ENCODE measurements at places on chromosomes 6 and 20. TPM values are rescaled to one million over a fixed set of nuclear protein-coding genes. Genes with fewer than 3 reads are reported as not detected.

COX4I2 gene
- polyA plus RNA-seq = 3.1 TPM

MYB gene
- polyA plus RNA-seq = 4.3 TPM

RNF182 gene
- polyA plus RNA-seq = 3.5 TPM

PEDS1 gene
- polyA plus RNA-seq = 29.8 TPM

TMEM170B gene
- polyA plus RNA-seq = 8.2 TPM

ADGB gene
- polyA plus RNA-seq = 0.95 TPM

CLPSL1 gene
- polyA plus RNA-seq = 0.39 TPM

TMEM14A gene
- polyA plus RNA-seq = 43.3 TPM

SNAP25 gene
- polyA plus RNA-seq = 6.6 TPM

HLA-DRB5 gene
- polyA plus RNA-seq = 30.7 TPM

DNA sequence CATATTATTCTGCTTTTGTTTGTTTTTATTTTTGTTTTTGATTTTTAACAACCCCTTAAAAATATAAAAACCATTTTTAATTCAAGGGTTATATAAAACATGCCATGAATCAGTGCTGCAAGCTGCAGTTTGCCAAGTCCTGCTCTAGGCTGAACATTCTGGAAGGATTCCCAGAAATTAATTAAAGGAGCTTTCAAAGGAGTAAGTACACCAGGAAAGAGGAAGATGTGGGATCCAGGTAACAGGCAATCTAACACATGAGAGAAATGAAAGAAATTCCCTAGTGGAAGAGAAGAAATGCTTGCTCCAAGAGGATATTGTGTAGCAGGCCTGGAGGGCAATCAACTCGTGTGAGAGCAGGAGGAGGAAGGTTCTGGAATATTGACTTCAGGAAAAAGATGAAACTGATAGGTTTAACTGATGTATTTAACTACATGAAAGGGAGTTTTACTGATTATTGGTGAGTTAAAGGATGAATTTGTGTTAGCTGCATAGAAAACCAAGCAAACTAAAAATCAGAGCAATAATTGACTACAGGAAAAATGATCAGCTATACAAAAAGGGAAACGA lies 146.0 kb upstream of the PHACTR1 start:
- DNase-seq = no peak

GRCh38 chr6:148548065-148548748 lies 198.6 kb upstream of the UST start:
- no peak for DNase-seq

DNA sequence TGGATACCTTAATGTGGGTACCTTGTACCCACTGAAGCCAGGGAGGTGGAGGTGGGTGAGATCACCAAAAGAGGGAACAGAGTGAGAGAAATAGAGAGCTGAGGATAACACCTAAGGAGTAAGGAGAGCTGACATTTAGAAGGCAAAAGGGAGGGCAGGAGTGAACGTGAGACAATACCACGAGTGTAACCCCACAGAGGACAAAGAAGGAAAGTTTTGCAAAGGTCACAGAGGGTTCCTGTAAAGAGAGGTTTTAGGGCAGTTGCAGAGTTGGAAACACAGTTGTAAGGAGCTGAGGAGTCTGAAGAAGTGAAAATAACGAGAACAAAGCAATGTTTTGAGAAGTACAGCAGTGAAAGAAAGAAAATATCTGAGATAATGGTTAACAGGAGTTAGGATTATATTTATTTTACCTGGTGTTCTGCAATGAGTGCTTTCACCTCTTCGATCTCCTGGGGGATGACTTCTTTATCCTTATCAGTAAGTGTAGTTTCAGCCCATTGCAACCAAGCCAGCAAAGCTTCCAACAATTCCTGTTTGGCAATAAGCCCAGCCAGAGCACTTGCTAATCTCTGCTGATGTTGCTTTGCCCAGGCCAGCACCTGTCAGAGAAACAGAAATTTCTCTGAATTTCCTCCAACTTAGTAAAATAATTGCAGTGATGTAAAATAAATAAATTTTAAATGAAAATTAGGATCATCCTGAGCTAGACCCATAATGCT lies 166.8 kb downstream of the DST start:
- no peak for DNase-seq

DNA sequence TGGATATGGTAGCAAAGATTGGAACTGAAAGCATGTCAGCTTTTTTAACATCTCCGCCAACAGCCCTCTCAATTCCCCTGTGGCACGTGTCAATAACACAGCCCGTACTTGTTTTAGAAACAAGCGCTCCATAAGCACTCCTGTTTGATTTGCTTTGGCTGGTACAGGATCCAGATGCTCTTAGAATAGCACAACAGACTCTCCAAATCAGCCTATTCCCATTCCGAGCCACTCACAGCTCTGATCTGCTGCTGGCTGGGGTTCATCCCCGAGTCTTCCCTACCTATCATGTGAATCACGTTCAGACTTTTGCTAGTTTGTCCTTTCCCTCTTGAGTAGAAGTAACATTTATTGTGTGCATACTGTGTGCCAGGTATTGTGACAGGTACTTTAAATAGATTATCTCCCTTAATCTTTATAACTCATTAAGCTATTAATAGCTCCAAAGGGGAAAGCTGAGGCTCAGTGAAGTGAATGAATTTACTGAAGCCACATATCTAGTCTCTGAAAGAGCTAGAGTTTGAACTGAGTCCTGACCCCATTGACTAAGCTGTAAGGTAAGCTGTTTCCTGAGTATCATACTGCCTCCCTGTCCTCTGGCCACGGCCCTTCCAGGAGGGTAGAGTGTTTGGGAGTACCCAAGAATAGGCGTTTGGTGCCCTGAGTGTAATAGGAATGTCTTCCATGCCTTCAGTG lies 46.7 kb downstream of the RALY start:
- no peak for DNase-seq

DNA sequence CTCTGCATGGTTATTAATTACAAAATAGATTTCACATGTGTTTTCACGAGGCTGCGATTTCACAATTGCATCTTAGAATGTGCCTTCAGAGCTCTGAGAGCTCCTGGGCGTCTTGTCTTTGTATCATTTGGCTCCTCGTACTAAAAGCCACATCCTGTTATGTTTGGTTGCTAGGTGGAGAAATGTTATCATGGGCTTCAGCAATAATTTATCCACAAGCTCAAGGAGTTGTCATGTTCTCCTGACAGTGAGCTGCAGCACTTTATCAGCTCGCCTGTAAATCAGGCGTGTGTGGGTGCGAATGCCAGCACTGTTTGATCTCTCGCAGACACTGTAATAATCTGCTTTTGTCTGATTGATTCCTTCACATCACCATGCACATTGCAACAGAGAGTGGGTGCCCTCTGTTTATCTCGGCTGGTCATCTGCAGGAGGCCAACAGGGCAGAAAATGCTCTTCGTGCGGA lies 218.6 kb upstream of the ZFP64 start:
- DNase-seq = peak; percentile 65

GRCh38 chr6:103570431-103570830 lies 1289.3 kb downstream of the HACE1 start:
- DNase-seq = no peak

GRCh38 chr6:139308286-139308916 lies 16.6 kb upstream of the TXLNB start:
- no peak for DNase-seq

GRCh38 chr6:167153521-167153959 lies 4.2 kb downstream of the GPR31 start:
- DNase-seq = no peak

DNA sequence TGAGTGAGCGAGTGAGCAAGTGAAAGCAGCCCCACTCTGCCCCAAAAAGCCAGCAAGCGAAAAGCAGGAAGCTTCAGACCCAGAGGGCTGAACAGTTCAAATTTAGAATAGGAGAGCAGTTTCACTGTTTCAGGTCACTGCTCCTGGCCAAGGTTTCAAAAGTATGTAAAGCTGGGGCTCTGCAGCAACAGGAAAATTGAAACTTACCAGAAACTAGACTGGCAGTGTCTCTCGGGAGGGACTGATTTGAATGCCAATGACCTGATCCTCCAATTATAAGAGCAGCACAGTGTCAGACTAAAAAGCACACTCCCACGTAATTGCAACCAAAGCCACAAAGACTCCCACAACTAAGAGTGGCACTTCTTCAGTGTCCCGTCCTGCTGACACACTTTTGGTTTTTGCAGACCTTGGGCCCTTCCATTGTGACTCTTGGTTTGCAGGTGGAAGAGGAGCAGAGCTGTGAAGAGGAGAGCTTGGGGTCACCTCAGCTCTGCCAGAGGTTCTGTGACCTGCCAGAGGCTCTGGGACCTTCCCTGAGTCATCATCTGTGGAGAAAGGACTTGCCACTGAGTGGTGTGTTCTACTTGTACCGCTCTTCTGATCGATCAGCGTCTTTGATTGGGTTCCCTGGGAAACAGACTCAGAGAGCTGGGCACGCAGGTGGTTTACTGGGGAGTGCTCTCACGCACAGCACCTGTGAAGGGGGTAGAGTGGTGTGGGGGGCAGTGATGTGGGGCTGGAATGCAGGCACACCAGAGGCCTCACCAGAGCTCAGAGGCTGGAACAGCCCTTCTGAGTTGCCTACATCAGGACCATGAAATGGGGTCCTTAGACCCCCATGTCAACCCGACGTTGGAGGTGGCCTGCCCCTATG lies 52.7 kb upstream of the PTGIS start:
- DNase-seq = no peak

GRCh38 chr6:1208876-1209275 lies 103.0 kb upstream of the FOXQ1 start:
- DNase-seq = no peak

DNA sequence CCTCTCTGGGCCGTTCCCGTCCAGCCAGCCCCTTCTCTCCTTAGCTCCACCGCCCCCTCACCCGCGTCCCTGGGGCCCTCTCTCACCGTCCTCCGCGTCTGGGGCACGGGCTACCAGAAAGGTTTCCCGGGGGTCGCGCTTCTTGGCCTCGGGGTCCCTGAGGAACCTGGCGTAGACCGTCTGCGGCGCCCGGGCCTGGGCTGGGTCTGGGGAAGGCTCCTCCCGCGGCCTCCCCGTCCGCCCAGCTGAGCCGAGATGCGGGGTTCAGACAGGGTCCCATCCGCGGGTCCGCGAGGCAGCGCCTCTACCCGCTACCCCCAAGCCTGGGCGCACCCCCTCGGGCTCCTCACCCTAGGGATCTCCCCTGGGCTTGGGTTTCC lies 1.1 kb downstream of the TULP1 start:
- no peak for DNase-seq

DNA sequence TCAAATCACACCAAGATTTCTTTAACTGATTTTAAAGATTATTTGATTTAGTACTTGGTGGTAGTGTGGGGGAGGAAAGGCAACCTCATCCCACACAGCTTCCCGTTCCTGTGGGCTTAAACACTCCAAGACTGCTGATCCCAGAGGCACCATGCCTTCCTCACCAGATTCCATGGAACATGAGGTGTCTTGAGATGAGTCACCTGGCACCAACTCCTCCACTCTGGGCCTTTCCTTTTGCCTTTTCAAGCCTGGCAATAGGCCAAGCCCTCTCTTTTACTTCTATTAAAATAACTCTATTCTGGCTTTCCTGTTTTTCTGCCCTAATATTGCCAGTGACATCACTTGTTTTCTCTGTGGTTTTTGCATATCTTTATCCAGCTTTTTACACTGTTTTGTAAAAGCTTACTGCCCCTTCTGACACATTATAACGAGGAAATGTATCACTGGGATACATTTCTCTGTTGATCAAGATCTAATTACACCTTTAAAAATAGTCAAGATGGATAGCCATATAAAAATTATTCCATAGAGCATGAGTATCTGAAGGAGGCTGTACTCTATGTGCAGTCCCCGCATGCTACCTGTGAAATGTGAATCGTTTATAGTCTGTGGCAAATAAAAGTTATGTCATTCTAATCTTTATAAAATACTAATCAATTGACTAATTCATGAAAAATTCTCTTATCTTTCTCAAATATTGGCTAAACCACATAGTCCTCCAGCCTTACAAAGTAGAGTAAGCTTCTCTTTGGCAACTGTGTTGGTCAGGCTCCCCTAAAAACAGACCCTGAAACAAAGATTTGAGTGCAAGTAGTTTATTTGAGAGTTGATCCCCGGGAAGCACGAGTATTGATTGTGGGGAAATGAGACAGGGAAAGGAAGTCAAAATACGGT lies 257.8 kb upstream of the KCNQ5 start:
- no peak for DNase-seq

DNA sequence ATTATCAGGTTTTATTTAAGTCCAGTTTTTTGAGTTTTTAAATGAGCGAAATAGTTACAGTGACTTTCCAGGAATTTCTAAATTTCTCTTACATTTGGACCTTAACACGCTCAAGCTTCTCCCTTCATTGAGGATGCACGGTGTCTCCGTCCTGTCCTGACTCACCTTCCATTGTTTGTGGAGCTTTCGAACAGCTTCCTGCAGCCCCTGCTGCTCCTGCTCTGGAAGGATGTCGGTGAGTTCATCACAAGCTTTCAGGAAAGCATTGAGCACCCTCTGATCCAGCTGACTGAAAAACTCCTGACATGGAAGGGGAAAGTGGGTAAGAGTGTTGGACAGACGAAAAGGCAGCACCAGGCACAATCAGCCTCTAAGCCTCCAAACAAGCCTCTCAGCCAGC lies 183.7 kb downstream of the SYNE1 start:
- no peak for DNase-seq

DNA sequence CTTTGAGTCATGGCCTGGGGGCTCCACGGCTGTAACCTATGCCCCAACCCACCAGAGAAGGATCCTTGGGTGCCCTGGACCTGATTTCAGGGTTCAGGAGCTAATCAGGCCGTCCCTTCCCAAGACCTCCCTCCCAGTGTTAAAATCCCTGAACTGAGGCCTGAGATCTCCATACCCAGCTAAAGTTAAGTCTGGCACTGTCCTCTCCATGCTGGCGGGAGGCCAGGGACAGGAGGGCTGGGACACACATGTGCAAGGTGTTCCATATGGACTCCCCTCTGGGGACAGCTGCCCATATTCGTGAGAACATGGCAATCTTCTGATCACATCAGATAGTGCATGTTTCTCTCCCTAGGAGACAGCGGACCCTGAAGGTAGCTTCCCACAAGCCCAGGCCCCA lies 11.5 kb upstream of the TREML4 start:
- DNase-seq = no peak

DNA sequence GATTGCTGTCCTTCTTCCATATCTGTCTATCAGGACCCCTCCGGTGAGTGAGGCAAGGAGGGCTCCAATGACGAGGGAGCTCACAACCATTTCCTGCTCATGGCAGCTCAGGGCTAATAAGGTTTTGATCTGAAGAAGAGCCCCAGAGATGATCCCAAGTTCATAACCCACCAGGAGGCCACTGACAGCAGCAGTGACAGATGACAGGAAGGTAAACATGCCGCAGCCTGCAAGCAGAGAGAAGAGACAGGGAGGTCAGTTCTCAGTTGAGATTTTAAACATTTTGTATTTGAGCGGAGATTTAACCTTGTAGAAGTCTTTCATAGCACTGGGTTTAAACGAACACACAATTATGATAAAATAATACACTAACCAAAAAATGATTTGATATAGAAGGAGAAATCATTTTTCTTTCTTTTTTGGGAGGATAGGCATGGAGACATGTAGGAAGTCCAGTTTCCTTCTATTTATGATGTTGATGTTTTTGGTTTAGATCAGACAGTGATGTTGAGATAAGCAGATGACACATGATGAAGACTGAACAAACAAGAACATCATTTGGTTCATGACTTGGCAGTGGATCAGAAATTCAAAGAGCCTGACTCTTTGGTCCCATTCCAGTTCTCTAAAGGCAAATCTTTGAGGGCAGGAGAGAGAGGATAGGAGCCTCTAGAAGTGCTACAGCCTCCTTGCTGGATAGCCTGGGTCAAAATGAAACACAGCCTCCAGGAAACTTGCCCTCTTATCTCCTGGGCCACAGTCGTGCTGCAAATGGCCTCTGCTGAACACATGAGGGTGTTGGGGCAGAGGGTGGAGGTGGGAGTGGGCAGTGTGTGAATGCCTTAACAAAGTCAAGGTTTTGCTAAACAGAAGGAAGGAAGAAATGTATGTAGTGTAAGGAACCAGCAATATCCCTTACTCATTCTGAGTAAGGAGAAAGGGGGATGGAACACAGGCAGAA lies 22.6 kb downstream of the SLC2A12 start:
- no peak for DNase-seq
